ENCODE measurements at places on chromosomes 2 and 18.

DNA sequence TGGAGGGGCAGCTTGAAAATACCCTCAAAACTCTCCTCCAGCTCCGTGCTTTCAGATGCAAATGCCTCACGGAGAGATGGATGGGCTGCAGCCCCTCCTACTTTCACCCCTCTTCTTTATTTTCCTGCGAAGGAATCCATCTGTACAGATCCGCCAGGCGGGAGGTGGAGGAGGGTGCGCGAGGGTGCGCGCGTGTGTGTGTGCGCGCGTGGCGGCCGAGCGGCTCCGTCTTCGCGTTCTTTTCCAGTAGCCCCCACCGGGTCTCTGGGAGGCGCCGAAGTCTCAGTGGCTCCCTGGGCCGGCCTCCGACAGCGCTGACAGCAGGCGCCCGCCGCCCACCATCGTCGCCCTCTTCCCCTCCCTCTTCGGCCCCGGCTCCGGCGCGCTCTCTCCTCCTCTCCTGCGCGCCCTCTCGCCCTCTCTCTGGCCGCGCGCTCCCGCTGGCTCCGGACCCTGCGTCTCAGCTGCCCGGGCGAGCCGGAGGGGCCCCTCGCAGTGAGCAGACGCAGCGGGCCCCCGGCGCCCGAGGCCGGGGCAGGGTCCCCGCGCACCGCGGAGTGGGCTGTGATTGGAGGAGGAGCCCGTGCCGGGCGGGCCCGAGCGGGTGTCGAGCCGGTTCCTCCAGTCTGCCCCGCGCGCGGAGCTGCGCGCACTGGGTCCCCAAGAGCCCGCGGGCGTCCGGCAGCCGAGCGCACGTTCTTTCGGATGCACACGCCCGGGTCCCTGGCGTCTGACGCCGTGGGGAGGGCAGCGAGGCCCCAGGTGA is at the start of gene CDH7:
TSS of gene CDH7 (plus strand) at position 624 of the 766 bp plus-strand sequence. CDS start 11,831 bp downstream, outside the sequence.
- peak; percentile 78 for DNase-seq

DNA sequence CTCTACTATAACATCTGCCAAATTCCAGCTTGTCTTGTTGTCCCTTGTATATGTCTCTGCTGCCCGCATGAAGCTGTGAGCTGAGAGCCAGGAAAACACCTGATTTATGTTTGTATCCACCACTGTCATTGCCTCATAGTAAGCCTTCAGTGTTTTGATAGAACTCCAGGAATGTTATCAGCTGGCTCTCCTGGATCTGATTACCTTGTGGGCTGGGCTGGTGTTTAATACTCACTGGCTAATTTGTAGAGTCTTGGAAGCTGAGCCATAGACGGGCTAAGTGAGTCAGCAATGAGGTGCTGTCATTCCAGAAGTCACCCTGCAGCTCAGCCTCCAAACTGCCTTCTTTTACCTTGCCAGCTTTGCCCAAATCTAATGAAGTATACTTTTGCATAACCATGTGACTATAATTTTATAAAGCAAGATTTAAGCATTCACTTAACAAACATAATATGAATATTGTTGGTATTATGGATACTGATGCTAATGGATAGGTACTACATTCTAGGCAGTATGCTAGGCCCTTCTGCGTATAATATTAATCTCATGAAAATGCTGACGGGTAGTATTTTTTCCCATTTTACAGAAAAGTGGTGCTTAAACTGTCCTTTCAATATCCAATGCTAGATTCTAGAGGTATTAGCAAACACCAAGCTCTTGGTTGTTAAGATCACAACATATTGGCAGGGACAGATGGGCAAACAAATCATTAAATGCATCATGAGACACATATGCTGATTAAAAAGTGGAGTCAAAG is 62.7 kb upstream of the GATA6 start:
- no peak for DNase-seq

- DNase-seq: no peak
Observed at GRCh38 chr2:30871440-30871839, 64.2 kb upstream of the CAPN13 start.

GRCh38 chr18:78751664-78752063 is 228.0 kb upstream of the SALL3 start:
- DNase-seq: no peak

DNA sequence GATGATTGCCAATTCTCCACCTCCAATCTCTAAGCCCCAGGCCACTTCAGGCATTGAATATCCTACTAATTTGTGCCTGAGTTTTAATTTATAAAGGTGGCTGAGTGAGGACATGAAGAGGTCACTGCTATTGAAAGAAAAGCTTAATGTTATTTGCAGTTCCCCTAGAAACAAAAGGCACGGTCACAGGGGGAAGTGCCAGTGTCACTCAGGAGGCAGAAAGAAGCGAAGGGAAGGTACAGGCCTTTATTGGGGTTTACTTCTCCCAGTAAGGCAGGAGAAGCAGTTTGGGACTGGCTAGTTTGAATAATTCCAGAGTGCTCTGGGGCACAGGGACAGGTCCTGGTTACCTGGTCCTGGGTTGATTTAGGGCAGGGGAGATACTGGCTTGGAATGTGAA is 1.7 kb upstream of the ABHD1 start:
- no peak for DNase-seq

- no peak for DNase-seq
Observed at GRCh38 chr2:239457586-239458445, 57.0 kb upstream of the HDAC4 start.
